ENCODE measurements at places on chromosomes 12 and 14.

GRCh38 chr12:101490286-101490920, 15.3 kb downstream of the SPIC start:
- no peak for DNase-seq
- no peak overlapping the region for H3K4me3 ChIP-seq
- no peaks in the 10 kb centered on the region for H3K27me3 ChIP-seq
- H3K27ac ChIP-seq = no peak overlapping the region
- H3K36me3 ChIP-seq = no peaks in the 10 kb centered on the region

GRCh38 chr14:64681796-64682710, 22.2 kb upstream of the PLEKHG3 start:
- H3K27ac ChIP-seq = no peak overlapping the region
- no peak overlapping the region for H3K4me3 ChIP-seq
- H3K27me3 ChIP-seq = no peaks in the 10 kb centered on the region
- DNase-seq = no peak

DNA sequence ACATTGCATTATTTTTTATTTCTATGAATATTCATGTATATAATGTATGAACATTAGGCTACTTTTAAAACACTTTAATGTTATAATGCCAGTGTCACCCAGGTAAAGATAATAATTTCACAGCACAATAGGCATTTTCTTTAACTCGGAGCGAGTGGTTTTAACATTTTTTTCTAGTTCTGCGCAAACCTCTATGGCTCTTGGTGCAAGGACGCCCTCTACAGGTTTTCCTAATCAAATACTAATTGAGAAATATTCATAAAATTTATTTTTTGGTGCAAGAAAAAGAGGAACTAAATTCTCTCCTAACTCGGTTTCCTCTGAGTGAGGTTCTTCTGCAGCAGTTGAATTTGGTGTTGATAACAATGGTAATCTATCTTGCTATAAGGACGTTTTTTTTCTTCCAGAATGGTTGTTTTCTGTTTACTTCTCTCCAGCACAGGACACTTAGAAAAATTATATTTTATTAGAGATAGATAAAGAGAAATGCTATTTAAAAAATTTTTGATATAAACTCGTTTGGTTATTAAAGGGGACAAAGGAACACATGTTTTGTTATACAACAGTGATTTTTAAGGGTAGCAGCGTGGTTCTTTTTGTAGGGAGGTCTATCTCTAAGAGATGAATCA, 2.4 kb upstream of the WIF1 start:
- H3K4me1 ChIP-seq = peaks cover 6% of the 10 kb centered on the region
- no peak overlapping the region for H3K4me3 ChIP-seq
- H3K36me3 ChIP-seq = no peaks in the 10 kb centered on the region
- H3K27ac ChIP-seq = no peak overlapping the region

DNA sequence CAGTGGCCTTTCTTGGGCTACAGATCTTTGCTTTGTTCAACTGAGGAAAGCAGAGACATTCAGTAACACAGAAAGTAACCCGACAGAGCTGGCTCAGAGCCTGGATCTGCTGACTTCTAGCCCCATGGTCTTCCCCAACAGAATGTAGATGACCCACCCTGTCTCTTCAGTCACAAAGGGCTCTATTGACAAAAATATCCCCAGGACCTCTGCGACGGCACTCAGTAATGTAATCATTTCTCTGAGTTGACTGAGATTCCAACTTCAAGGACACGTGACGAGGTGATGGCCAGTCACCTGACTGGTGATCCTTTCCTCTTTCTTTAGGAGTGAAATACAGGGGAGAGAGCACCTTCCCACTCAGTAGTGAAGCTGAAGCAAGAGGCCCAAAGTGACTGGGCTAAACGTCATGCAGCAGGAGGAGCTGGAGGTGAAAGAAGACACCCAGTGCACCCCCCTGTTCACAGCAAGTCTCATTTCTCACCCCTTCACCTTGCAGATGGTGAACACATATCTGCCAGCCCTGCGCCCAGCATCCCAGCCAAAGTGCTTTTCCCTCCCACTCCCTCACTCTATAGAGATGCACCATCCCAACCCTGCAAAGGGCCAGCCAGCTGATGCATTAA, 179.2 kb upstream of the EGLN3 start:
- H3K4me3 ChIP-seq = no peak overlapping the region
- H3K27me3 ChIP-seq = no peaks in the 10 kb centered on the region
- DNase-seq = no peak
- H3K4me1 ChIP-seq = no peaks in the 10 kb centered on the region
- no peaks in the 10 kb centered on the region for H3K36me3 ChIP-seq

GRCh38 chr12:1126091-1126490, 135.1 kb downstream of the ERC1 start:
- no peak for DNase-seq
- H3K27ac ChIP-seq = no peak overlapping the region
- no peaks in the 10 kb centered on the region for H3K27me3 ChIP-seq
- H3K36me3 ChIP-seq = no peaks in the 10 kb centered on the region
- no peak overlapping the region for H3K4me3 ChIP-seq

GRCh38 chr12:65535946-65536345, 257.5 kb downstream of the MSRB3 start:
- DNase-seq = no peak
- H3K36me3 ChIP-seq = no peaks in the 10 kb centered on the region
- H3K27me3 ChIP-seq = no peaks in the 10 kb centered on the region
- H3K4me1 ChIP-seq = no peaks in the 10 kb centered on the region
- no peak overlapping the region for H3K27ac ChIP-seq

DNA sequence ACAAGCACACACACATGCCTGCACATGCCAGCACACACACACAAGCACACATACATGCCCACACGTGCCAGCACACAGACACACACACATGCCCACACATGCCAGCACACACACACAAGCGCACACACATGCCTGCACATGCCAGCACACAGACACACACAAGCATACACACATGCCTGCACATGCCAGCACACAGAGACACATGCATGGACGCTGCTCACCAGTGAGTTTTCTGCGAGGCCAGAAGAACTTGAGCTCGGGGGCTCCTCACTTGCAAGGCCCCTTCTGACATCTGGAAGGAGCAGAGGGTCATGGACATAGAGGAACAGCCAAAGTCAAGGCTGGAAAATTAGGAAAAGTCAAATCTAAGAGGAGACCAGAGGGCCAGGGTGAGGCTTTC, 61.2 kb upstream of the BCL11B start:
- H3K36me3 ChIP-seq = no peaks in the 10 kb centered on the region
- H3K27ac ChIP-seq = no peak overlapping the region
- DNase-seq = no peak
- no peaks in the 10 kb centered on the region for H3K4me1 ChIP-seq

DNA sequence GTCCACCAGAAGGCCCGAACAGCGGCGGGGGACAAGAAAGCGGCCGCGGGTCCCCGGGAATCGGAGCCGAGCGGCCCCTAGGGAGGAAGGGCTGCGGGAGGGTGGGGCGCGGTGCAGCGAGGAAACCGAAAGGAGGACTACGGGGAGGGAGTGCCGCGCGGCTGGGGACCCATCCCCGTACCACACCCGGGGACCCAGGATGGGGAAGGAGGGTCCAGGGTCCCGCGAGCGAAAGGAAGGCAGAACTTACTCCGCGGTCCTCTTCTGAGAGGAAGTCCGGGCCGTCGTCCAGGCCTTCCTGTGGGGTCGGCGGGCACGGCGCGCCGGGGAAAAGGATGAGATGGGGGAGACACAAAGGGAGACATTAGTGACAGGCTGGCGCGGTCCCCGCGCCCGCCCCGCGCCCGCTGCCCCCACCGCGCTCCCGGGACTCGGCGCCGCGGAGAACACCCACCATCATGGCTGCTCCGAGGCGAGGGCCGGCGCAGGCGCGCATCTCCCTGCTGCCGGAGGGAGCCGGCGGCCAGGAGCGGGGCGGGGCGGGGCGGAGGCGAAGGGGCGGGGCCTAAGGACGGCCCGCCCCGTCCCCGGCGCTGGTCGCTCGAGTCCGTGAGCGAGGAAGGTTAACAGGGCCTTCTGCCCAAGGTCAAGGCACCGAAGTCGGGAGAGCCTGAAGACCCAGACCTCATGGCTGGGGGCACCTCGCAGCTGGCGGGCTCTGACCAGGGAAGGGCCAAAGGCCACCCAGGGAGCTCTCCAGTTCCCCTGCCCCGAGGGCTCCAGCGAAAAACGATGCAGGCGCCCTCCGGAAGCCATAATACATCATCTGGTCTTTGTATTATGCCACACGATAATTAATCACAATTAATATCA, at the start of gene SNX6:
Gene SNX6, minus strand, starts transcription at position 492 of the 873 bp plus-strand sequence. Its CDS starts 32 bp downstream, at position 460.
- DNase-seq = peak; percentile 78
- peak within 1 kb of the TSS; percentile 99 for H3K4me3 ChIP-seq
- H3K36me3 ChIP-seq = no peaks in the 10 kb centered on the region

DNA sequence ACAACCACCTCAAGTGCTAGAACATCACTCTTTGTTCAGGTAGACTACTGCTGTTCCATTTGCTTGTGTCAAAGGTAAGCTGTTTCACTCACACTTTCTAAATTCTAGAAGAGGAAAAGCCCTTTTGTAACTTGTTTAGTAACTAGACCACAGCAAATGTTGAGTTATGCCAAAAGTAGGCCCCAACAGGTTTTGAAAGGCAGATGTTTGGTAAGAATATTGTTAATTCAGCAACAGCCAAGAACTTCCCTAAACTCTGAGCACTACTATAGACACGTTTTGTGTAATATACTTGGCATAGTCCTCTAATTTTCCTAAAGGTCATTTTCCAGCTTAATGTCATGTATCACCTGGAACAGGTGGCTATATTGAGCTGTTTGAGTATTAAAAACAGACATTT, 79.0 kb downstream of the DCAF5 start:
- H3K36me3 ChIP-seq = peaks cover 61% of the 10 kb centered on the region
- no peaks in the 10 kb centered on the region for H3K4me1 ChIP-seq
- H3K4me3 ChIP-seq = no peak overlapping the region
- DNase-seq = no peak
- H3K27ac ChIP-seq = no peak overlapping the region

GRCh38 chr14:81449114-81449513, 49.0 kb upstream of the STON2 start:
- no peak overlapping the region for H3K4me3 ChIP-seq
- H3K36me3 ChIP-seq = no peaks in the 10 kb centered on the region
- no peak for DNase-seq
- H3K4me1 ChIP-seq = no peaks in the 10 kb centered on the region
- no peak overlapping the region for H3K27ac ChIP-seq

- peaks cover 25% of the 10 kb centered on the region for H3K4me1 ChIP-seq
- peak overlapping the region; percentile 75 for H3K27ac ChIP-seq
- no peaks in the 10 kb centered on the region for H3K27me3 ChIP-seq
- H3K4me3 ChIP-seq = peak overlapping the region; percentile 50
- peak; percentile 45 for DNase-seq
- H3K36me3 ChIP-seq = no peaks in the 10 kb centered on the region
Measured at GRCh38 chr14:22887260-22887989, 4.4 kb downstream of the REM2 start.

GRCh38 chr12:87405918-87406317, 623.3 kb downstream of the C12orf50 start:
- no peak overlapping the region for H3K4me3 ChIP-seq
- H3K4me1 ChIP-seq = no peaks in the 10 kb centered on the region
- no peaks in the 10 kb centered on the region for H3K27me3 ChIP-seq
- no peak for DNase-seq

GRCh38 chr12:21992823-21993222, 51.6 kb upstream of the ABCC9 start:
- peaks cover 3% of the 10 kb centered on the region for H3K4me1 ChIP-seq
- H3K27me3 ChIP-seq = no peaks in the 10 kb centered on the region
- H3K36me3 ChIP-seq = no peaks in the 10 kb centered on the region

DNA sequence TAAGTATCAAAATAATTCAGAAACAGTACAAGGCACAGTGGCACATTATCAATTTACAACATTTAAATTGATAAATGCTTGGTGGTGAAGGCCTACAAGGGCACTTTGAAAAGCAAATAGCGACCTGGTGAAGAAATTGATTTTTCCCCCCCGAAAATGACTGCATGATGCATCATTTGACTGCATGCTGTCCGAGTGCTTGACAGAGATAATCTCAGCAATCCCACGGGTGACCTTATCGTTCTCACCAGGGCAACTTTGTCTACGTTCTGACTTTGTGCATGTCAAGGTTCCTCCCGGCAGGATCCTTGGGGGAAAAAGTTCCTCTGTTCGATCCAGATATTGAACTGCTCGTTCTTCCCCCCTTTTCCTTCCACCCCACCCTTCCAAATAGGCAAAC, 384.8 kb downstream of the EGLN3 start:
- no peak overlapping the region for H3K27ac ChIP-seq
- no peaks in the 10 kb centered on the region for H3K36me3 ChIP-seq
- no peaks in the 10 kb centered on the region for H3K4me1 ChIP-seq
- no peaks in the 10 kb centered on the region for H3K27me3 ChIP-seq

DNA sequence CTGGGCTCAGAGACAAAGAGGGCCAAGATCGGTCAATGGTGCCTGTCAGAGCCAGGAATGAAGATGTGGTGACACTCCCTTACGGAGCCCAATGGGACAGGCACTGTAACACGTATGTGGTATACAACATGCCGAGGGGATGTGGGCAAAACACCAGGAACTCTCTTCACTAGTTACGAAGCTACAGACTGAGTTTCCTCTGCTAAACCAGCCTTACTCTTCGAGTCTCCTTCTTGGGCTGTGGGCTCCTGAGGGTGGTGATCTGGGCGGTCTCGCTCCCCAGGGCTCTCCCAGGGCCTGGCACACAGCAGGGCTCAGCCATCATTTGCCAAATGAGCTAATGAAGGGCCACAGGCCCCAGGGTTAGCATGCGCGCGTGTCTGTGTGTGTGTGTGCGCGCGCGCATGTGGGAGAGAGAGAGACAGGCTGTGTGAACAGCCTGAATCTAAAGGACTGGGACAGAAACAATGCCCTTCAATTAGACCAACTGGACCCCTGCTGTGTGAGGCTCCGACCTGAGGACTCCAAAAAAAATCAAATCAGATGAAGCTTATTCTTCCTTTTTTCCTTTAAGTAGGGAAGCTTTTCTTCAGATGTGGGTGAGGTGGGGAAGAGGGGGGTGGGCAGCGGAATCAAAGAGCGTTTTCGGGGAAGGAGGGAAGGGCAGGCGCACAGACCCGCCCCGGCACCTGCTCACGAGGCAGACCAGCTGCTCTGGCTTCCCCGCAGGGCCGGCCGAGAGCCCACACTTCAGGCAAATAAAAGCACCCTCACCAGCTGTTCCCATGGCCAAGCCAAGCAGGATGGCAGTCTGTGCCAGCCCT, 42.5 kb downstream of the CCDC88C start:
- peak overlapping the region; percentile 16 for H3K4me3 ChIP-seq
- peaks cover 10% of the 10 kb centered on the region for H3K36me3 ChIP-seq
- no peaks in the 10 kb centered on the region for H3K27me3 ChIP-seq
- DNase-seq = no peak

Measured in effector memory CD4-positive, alpha-beta T cell (primary cell).